ENCODE measurements at places on chromosomes 4 and X.

- DNase-seq, result no peak
These were observed 8.9 kb upstream of the IRAK1 start for GRCh38 chrX:154028502-154029184.

DNA sequence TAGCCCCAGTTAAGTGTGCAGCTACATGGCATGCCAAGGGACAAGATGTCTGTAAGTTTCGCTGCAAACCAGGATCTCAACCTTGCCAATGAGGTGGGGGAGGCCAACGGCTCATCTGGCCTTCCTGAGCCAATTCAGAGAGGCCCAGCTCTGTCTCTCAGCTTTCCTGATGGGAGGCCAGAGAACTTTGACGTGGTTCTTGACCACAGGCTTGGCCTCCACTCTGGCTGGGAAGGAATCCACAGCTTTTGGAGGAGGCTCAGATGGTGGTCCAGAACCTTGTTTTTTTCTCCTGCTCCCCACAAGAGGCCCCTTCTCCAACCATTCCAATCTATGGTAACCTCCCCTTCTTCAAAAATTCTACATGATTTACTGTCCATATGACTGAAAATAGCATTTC, 9.8 kb downstream of the CAPN6 start:
- DNase-seq, result no peak

GRCh38 chrX:31931225-31931624, 859.4 kb upstream of the FTHL17 start:
- DNase-seq, result no peak

DNA sequence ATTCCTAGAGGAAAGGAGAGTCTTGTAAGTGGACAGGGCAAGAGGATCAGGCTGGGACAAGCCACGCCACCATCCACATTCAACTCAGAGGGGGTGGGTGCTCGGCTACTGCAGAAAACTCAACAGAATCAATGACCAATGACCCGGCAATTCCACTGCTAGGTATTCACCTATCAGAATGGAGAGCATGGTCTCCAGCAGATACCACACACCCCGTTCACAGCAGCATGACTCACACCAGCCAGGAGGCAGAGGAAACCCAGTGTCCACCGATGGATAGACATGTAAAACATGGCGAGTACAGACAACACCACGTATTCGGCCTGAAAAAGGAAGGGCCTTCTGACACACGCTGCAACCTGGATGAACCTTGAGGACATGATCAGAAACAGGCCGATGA, 175.9 kb downstream of the AFAP1 start:
- DNase-seq, result peak; percentile 15

DNA sequence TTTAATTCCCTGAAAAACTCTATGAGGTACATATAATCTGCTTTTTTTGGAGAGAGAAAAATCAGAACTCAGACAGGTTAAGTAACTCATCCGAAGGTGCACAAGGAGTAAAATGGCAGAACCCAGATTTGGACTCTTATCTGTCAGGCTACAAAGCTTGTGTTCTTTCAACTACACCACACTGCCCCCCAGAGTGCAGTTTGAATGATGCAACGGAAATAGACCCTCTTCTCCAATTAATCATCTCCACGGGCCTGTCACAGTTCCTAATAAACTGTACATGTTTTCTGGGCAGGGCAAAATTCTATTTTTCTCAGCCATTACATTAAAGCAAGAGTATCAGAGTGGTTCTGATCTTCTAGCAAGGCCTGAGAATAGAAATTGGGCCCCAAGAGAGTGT, 35.3 kb upstream of the DCX start:
- no peak for DNase-seq

DNA sequence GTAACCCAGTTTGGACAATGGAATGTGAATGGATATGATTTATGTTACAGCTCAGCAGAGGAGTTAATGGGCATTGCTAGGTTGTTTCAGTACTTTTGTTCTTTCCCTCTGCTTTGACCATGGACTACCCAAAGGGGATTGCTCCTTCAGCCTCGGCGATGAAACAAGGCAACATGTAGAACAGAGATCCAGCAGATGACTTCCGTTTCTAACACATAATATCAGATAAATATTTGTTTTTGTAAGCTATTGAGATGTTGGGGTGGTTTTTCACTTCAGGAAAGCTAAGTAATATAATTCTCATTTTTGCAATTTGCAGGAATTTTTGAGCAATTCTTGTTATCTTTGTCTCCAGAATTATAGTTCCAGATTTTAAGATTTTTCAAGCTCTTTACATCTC, 934.6 kb upstream of the GRID2 start:
- DNase-seq, result no peak

DNA sequence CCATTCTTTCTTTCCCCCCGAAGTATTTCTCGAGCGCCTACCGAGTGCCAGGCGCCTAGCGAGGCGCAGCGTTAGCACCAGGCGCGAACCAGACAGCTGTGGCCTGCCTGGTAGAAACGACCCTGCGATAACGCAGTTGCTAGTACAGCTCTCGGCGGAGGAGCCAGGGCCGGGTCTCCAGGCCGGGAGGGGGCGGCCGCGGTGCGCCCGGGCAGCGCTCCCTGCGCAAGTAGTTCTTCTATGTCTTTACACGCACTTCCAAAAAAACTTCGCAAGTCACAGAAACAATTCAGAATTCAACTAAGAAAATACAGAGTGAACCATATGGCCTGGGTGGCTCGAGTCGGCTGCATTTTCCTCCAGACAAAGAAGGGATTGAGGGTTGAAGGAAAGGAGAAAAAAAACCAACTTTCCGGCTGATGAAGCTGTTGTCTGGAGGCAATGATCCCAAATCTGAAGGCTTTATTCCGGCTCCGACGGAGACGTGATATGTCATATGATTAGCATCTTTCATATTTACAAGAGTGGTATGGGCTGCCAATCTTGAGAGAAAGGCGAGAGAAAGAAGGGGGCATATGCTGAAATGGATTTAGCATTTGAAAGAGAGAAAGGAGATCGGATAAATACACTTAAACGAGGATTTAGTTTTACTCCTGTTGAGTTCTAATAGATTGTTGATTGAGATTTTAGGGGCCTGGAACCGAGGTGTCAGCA, 7.2 kb upstream of the NEUROG2 start:
- no peak for DNase-seq

- no peak for DNase-seq
These were observed 526.5 kb downstream of the TRIML1 start for GRCh38 chr4:188665491-188666457.

DNA sequence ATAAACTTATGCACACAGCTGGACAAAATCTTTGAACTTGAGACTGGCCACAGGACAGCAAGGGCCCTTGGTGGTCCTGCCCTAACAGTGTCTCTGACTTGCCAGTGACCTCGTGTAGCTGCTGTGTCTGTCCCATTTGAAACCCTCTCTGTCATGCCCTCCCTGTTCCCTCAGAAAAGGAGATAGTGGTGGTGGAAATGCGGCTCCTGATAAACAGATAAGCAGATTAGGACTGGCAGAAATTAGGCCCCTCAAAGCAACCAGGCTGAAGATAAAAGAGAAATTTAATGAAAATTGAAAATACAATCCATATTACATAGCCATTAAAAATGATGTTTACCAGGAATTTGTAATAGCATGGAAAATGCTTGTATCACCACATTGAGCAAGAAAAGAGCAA, 136.6 kb upstream of the ATP6AP2 start:
- no peak for DNase-seq

GRCh38 chr4:42225286-42225685, 72.8 kb upstream of the BEND4 start:
- no peak for DNase-seq

DNA sequence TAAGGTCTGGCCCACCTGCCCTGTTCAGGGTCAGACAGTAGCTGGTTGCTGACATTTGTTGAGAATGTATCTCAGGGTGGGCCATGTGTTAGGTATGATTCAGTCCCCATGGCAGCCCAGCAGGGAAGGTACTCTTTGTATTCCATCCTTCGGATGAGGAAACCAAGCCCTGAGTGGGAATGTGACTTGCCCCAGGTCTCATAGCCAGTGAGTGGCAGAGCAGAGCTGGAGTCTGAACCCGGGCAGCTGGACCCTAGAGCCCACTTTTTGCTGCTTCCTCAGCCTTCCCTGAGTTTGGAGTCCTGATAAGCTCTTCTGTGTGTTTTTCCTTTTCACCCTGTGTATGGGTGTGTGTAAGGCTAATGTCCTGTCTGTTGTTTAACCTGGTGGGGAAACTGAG, 21.6 kb upstream of the UBA1 start:
- DNase-seq, result no peak

DNA sequence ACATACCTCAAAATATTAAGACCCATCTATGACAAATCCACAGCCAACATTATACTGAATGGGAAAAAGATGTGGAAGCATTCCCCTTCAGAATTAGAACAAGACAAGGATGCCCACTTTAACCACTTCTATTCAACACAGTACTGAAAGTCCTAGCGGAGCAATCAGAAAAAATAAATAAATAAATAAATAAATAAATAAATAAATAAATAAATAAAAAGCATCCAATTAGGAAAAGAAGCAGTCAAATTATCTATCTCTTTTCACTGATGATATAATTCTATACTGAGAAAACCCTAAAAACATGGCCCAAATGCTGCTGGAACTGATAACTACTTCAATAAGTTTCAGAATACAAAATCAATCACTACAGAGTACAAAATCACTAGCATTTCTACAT, 67.5 kb downstream of the PRR32 start:
- no peak for DNase-seq

DNA sequence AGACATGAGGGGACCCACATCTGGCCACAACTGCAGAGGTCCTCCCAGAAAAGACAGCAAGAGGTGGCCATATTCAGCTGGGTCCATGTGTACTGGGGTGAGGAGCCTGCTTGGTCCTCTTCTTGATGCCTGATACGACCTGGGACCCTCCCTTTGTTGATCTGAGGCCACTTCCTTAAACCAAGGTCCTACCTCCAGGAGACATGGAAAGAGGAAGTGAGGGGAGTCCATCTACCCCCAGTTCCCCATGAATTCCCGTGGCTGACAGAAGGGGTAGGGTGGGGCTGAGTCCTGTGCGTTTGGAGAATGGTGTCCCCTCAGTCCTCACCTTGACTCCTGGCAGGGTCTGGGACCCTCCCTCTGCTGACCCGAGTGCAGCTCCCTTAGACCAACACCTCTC, 2.1 kb downstream of the MAGEA10 start:
- DNase-seq, result no peak

- DNase-seq, result no peak
These were observed 349.2 kb upstream of the MAD2L1 start for GRCh38 chr4:120415896-120416295.

DNA sequence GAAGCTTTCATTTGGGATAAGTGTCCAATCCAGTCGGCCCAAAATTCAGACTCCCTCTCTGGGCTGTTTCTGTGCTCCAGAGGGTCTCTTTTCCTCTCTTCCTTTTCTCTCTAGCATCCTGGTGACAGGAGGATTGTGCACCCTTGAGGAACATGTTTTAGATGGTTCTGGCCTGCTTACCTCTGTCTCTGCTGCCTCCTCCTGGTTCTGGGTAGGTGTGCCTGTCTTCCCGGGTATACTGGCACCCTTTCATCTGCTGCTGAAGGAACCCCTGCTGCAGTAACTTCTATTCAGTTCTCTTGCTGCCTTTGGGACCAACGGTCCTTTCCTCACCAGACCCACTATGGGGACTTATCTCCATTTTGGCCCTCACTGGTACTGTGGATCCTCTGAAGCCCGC, 53.2 kb downstream of the HMGB2 start:
- DNase-seq, result no peak

Measured in AG04450 (cell line).